Hair follicular keratinocyte (primary cell): ENCODE measurements at places on chromosomes 11 and 22. TPM values are rescaled to one million over a fixed set of nuclear protein-coding genes. Genes with fewer than 3 reads are reported as not detected.

The DENND5A gene
- 18.5 and 21.2 TPM in 2 replicates for total RNA-seq

The ASPHD2 gene
- total RNA-seq, result 3.9 and 5.4 TPM in 2 replicates

The OTOG gene
- not detected in 2 replicates for total RNA-seq

The MMP12 gene
- total RNA-seq, result not detected in 2 replicates

The KRTAP5-4 gene
- not detected in 2 replicates for total RNA-seq

The ACR gene
- not detected in 2 replicates for total RNA-seq

The APOBEC3C gene
- total RNA-seq, result 42.9 and 53.4 TPM in 2 replicates

The CARD16 gene
- 5.5 and 7.5 TPM in 2 replicates for total RNA-seq

The TEAD1 gene
- total RNA-seq, result 28.9 and 38.6 TPM in 2 replicates

The CRYBB1 gene
- total RNA-seq, result not detected in 2 replicates

The FJX1 gene
- 103 and 145 TPM in 2 replicates for total RNA-seq

The VSIG10L2 gene
- total RNA-seq, result not detected in 2 replicates

The TTC12 gene
- total RNA-seq, result 17.5 and 20.8 TPM in 2 replicates

The ART1 gene
- not detected in 2 replicates for total RNA-seq

The TBCEL gene
- 3.7 and 6.8 TPM in 2 replicates for total RNA-seq

The TUG1 gene
- total RNA-seq, result 17.5 and 21.2 TPM in 2 replicates

The KRTAP5-1 gene
- total RNA-seq, result not detected in 2 replicates

The TEF gene
- 6.1 and 6.4 TPM in 2 replicates for total RNA-seq
